ENCODE measurements at places on chromosomes 11 and 22. TPM values are rescaled to one million over a fixed set of nuclear protein-coding genes. Genes with fewer than 3 reads are reported as not detected.

CHRDL2 gene
- 9.2 TPM for total RNA-seq

OR6A2 gene
- total RNA-seq: not detected

- no peak for DNase-seq
Measured at GRCh38 chr11:63904743-63905142, 12.2 kb downstream of the RCOR2 start.

- no peak for DNase-seq
Measured at GRCh38 chr22:39651053-39651996, 80.8 kb downstream of the CACNA1I start.

- no peak for DNase-seq
Measured at GRCh38 chr11:95680169-95680929, 109.2 kb downstream of the FAM76B start.

Data from sigmoid colon (tissue), 7 donors.